ENCODE measurements at places on chromosomes 7 and 10. TPM values are rescaled to one million over a fixed set of nuclear protein-coding genes. Genes with fewer than 3 reads are reported as not detected.

The CRYGN gene
- 0.25 TPM for total RNA-seq

The OR9A2 gene
- not detected for total RNA-seq

The DNAJC2 gene
- 26.1 TPM for total RNA-seq

The ZNF394 gene
- total RNA-seq = 26.0 TPM

The ANXA8L1 gene
- not detected for total RNA-seq

The TMEM229A gene
- not detected for total RNA-seq

The GIMAP2 gene
- total RNA-seq = 2.9 TPM

The HTR5A gene
- not detected for total RNA-seq

The ARMS2 gene
- not detected for total RNA-seq

The CAMK1D gene
- total RNA-seq = 5.6 TPM

The PRF1 gene
- not detected for total RNA-seq

The EZH2 gene
- 27.8 TPM for total RNA-seq

The CFAP46 gene
- 0.87 TPM for total RNA-seq

The METTL27 gene
- total RNA-seq = 51.5 TPM

The GOLGA7B gene
- not detected for total RNA-seq
